Ovary (tissue), 10 donors: ENCODE measurements at places on chromosomes 4 and X. TPM values are rescaled to one million over a fixed set of nuclear protein-coding genes. Genes with fewer than 3 reads are reported as not detected.

DNA sequence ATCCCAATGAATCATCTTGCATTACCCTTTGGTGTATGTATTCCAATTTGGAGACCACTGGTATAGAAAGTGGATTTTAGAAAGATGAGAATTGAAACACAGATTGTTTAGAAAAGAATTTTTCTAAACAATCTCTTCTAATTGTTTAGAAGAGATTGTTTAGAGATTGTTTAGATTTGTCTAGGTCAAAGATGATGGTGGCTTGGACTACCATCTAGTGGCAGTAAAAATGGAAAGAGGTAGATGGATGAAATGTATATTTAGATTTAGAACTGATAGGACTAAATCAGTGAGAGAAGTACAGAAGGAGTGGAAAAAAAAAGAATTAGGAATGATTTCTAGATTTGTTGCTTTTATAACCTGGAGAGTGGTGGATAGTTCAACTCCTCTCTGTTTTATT lies 70.6 kb downstream of the ARSJ start:
- DNase-seq = no peak

DNA sequence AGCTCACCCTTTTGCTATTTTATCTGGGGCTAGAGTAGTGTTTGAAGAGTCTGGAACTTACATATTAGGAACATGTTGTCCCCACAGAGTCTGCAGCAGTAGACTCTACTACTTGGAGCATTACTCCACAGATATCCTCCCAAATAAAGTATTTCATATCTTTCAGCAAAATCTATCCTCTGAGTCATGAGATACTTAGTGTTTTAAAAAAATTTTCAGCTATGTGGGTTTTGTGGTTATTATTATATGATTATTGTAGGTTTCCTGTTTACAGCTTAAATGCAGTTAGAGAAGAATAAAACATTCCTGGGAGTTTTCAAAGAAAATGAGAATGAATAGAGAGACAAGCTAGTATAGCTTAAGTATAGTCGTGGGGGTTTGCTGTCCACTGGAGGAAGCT lies 30.9 kb downstream of the PAGE2 start:
- DNase-seq = no peak

DNA sequence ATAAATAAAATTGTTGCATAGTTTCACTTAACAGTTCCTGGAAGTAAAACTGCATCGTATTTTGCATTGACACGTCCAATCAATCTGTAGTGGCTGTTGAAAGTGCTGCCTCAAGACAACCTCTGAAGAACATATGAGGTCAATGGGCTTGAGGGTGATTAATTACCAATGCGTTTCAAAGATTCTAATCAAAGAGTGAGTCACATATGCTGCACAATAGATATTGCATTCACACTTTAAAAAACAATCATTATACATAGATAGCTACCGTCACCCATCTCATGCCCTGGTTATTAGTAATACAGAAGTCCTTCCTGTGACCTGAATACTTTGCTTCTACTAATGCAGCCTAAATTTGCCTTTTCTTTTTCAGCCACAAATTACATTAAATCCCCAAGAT lies 743.3 kb upstream of the SLIT2 start:
- no peak for DNase-seq

DNA sequence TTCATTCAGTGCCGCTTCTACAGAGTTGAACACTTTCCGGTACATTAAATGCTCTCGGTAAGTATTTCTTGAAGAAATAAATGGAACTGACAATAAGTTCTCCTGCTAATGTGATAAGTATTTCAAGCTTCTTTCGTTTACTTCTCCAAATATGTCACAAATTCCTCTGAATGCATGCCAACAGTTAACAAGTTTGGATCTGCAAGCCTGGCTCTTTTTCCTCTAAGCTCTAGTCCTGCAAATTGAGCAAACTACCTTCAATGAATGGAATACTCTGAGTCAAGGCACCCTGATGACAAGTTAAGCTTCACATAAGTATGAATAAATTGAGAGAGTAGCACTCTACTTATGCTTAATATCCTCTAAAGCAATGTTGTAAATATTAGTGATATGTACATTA lies 403.6 kb downstream of the PDGFC start:
- DNase-seq = no peak

GRCh38 chrX:41665686-41666085 lies 23.1 kb upstream of the GPR34 start:
- DNase-seq = no peak

DNA sequence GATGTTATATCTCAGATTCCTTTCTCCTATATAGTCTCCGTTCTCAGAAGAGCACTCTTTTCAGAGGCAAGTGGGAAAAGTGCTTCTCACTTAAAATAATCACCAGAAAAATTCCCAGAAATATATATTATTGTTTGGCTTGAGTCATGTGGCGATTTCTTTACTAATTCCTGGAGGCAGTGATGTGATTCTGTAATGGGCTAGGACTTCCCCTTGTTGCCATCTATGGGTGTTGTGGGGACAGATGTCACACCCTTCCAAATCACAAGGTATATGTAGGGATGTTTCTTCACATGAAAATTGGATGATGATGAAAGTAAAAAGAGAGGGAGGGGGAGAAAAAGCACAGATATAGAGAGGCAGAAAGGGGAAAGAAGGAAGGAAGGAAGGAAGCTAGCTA lies 553.4 kb downstream of the PPP4R3C start:
- no peak for DNase-seq

The HEPH gene
- total RNA-seq = 17.1 TPM

The CXCL1 gene
- 0.40 TPM for total RNA-seq

The GIMD1 gene
- total RNA-seq = not detected
